H4 (cell line): ENCODE measurements at places on chromosomes 5 and 9. TPM values are rescaled to one million over a fixed set of nuclear protein-coding genes. Genes with fewer than 3 reads are reported as not detected.

PCDHGB7 gene
- 0.58 and 1.4 TPM in 2 replicates for total RNA-seq

PLAC8L1 gene
- total RNA-seq, result not detected in 2 replicates

PTPN3 gene
- total RNA-seq, result 5.2 and 5.9 TPM in 2 replicates

CHSY3 gene
- 9.3 and 9.8 TPM in 2 replicates for total RNA-seq

FOXE1 gene
- total RNA-seq, result not detected in 2 replicates

CKMT2 gene
- total RNA-seq, result 0.48 TPM in 1 of 2 replicates, not detected in the other

SLC25A2 gene
- total RNA-seq, result not detected in 2 replicates

ECSCR gene
- 0.10 TPM in 1 of 2 replicates, not detected in the other for total RNA-seq

DNA sequence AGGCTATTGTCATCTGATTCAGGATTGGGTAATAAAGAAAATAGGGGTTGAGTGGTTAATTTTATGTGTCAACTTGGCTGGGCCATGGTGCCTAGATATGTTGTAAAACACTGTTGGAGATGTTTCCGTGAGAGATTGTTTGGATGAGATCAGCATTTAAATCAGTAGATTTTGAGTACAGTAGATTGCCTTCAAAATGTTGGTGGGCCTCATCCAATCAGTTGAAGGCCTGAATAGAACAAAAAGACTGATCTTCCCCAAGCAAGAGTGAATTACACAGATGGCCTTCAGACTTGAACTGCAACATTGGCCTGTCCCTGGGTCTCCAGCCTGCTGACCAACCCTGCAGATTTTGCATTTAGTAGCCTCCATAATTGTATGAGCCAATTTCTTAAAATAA lies 401.3 kb upstream of the KIF2A start:
- no peak for DNase-seq

DNA sequence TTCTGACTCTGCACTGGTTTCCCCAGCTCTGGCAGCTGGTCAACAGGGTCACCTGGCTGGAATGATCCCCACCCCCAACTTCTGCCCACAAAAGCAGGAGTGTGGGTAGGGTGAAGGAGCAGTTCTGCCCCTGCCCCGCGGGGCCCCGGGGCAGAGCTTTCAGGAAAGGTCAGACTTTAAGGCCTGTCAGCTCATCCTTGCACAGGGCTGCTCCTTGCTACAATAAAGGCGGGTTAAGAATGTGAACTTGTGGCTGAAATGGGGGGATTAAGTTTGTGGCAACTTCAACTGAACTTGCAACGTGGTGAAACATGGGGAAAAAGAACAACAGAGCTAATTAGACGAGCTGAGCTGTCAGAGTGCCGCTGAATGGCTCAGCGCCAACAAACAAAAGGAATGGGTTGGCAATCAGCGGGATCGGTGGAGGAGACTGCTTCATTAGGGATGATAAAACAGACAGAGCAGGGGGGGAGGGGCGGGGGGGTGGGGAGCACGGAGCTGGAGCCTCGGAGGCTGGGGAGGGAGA lies 50.8 kb downstream of the CRB2 start:
- no peak for DNase-seq

DNA sequence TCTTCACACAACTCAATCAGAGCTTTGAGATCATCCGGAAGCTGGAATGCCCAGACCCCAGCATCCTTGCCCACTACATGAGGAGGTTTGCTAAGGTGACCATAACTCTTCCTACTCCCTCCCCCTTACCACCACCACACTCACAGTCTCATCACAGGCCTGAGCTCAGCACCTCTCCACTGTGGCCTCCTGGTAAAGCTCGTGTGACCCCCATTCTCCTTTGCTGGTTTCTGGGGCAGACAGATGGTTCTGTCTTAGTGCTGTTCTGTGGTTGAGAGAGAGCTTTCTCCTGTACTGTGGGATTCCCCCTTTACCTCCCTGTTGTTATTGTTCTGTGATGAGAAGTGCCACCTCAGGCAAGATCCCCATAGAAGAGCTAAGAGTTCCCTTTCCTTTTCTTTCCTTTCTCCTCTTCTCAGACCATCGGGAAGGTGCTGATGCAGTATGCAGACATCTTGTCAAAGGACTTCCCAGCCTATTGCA lies 92.7 kb upstream of the RUSC2 start:
- no peak for DNase-seq

- DNase-seq, result no peak
Observed at GRCh38 chr9:96868709-96869108, 14.4 kb upstream of the ZNF782 start.

DNA sequence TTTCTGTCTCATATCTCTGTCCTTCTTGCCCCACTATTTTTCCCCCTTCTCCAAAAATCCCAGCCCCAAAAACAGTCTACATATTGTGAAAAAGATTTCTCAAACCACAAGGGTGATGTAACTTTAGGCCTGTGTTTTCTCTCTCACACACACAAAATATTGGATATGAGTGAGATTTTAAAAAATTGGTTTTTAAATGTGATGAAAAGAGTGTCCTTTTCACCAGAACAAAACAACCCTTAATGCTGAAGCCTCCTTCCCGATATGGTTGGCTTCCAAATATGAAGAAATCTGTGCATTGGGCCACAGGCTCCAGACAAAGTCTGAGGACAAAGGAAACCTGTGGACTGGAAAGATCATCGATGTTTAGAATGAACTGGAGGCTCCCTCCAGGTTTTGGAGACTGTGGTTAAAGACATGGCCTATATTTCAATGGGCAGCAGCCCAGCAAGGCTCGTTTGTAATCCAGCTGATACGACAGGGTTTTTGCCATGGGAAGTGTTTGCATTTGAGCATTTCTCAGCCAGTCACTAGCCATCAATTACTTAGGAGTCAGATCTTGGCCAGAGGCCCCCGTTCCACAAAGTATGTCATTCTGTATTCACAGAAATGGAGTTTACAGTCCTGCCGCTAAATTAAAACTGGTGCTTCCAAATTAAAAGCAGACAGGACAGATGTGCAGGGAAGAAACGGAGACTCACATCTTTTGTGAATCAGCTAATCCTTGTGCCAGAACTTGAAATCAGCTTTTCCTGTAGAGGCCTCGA lies 546.3 kb downstream of the EBF1 start:
- DNase-seq, result no peak

GRCh38 chr5:124061663-124062062 lies 549.7 kb downstream of the CSNK1G3 start:
- DNase-seq, result peak; percentile 27

DNA sequence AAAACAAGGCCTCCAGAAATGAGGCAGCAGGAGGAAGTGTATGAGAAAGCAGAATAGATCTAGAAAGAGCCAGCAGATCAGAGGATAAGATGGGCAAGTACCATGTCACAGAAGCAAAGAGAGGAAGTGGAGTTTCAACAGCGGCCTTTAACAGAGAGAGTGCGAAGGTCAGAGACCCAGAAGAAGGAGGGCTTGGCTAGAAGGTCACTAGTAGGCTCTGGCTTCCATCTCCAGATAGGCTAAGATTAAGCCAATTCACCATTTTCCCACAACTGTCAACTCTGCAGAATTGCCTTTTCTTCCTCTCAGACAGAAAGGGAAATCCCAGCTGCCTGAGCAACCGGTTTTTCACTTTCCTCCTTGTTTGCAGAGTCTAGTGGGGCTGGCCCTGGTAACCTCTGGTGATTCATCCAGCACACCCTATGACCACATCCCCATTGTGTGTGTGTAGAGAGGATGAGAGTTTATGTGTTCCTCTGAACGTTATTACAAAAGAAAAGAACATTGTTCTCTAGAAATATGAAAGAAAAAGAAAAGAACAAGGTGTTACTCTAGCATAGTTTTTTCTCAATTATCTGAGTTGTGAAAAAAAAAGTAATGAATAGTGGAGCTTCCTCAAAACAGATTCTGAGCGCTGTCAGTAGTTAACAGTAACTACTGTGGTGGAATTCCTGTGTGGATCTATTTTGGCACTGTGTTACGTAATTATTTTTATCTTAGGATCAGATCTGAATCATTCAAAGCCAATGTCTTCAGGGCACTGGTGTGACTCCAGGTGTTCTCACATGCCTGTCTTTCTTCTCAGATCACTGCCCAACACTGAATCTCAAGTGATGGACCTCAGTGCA lies 220.4 kb downstream of the ARRDC3 start:
- peak; percentile 79 for DNase-seq

DNA sequence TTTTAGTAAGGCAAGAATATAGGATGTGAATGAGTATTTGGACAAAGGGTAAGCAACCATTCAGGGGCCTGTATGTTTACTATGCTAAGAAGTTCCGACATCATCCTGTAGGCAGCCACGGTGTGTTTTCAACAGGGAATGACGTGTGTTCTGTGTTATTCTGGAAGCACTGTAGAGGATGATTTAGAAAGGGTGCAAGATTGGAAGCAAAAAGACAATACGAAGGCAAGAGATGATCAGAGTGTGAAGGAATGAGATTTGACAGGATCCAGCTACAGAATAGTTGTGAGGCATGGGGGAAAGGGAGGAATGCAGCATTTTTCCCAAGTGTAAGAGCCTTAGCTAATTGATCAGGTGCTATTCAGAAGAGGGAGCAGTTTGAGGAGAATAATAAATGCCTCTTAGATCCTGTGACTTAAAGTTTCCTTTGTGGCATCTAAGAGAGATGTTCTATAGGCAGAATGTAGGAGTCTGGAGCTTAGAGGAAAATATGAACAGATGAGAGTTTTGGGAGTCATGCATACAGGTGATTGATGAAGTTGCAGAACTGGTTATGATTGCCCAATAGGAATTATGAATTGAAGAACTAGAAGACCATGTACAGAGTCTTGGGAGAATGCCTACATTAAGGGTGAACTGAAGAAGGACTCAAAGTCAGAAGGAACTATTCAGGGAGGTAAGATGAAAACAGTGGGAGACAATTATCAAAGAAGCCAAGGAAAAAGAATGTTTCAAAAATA lies 2.5 kb downstream of the SMC5 start:
- DNase-seq, result no peak

- DNase-seq, result peak; percentile 53
Observed at GRCh38 chr5:148179234-148179824, 11.0 kb downstream of the SPINK14 start.

DNA sequence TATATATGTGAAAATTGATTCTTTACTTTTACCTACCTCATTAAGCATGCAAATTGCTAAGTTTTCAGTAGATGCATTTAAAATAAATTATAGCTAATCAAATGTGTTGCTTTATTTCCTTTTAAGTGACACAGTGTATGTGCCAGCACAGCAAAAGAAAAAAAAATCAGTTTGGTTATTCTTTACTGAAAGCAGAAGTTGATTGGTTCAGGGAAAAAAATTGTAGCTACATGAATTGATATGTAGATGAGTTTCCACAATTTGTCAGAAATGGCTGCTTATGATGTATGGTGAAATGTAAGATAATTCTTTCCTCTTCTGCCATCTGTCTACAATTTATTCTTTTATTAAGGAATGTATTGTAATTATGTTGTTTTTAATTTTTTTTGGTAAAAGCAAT lies 57.8 kb downstream of the PARP8 start:
- DNase-seq, result no peak

DNA sequence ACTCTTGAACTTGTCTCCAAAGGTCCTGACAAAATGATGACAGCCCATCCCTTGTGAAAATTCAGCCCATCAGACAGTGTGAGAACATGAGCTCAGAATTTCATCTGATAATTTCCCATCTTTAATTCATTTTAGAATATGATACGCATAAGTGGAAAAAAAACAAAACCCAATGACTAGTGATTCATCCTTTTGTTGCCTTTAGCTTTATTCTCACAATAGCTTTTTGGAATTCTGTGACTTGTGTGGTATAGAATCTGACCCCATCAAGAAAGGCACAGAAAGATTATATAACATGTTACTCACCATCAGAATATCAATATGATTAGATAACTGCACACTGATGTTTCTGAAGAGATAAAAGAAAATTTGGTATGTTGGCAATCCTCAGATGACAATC lies 16.1 kb upstream of the TMED7 start:
- DNase-seq, result no peak

DNA sequence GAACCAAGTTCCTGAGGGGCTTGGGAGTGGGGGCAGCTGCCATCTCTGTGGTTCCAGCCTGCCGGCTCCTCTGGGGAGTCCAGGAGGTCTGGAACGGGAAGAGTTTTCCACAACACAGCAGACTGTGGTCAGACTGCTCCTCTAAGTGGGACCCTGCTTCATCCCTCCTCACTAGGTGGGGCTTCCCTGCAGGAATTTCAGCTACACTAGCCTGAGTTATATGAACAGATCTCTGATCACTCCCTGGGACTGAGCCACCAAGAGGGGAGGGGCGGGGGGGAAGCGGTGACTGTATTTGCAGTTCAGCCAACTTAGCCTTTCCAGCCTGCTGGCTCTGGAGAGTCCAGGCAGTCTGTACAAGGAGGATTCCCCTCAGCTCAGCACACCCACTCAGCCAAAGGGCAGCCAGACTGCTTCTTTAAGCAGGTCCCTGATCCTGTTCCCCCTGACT lies 19.4 kb downstream of the DTWD2 start:
- DNase-seq, result no peak

- DNase-seq, result peak; percentile 71
Observed at GRCh38 chr9:752201-752600, 89.3 kb upstream of the DMRT1 start.

DNA sequence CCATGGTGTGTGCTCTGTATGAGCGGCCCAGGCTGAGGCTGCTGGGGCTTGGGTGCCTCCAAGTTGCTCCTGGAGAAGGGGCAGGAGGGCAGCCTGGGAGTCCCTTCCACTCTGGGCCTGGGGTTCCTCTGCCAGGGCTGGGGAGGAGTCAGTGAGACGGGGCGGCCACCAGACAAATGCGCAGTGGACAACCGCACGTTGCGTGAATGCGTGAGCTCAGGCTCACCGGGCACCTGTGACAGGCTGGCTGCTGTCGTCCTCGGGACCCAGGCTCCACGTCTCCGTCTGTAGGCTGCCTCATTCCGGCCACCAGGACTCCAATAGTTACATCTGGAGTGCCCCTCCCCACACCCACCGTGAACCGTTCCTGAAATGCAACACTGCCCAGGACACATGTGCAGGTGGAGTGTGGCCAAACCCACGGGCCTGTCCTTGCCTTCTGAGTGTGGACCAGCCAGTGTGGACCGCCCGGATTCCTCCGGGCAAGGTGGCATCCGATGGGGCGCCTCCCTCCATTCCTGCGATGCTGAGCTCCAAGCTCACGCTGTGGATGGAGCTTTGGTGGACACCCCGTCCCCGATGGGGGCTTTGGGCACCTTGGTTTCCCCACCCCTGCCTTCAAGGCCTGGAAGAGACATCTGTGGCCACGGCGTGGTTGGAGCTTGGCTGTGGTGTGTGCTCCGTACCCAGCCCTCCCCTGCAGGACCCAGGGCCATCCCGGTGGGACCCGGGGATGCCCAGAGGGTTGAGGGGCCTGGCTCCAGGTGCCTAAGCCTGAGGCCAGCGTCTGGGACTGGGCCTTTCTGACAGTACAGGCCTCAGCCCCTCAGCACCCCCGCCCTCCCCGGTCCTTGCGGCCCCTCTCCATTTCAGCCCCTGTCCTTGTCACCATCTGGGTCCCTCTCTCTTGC lies 34.0 kb upstream of the RXRA start:
- no peak for DNase-seq

DNA sequence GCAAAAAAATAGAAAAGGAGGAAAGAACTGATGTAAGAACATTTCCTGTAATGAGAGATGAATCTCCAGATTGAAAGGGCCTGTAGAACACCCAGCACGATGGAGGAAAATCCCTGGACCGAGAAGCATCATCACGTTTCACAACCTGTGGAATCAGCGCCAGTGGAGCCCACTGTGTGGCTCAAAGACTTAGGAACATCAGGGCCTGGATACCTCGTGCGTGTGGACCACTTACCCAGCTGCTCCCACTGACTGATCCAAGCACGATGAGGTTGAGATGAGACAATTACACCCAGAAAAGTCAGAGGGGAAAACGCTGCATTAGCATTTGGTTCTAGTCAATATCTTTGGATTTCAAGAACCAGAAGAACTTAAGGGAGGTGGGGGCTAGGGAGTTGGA lies 224.6 kb downstream of the SYK start:
- DNase-seq, result no peak
